ENCODE measurements at places on chromosomes 5 and 9.

DNA sequence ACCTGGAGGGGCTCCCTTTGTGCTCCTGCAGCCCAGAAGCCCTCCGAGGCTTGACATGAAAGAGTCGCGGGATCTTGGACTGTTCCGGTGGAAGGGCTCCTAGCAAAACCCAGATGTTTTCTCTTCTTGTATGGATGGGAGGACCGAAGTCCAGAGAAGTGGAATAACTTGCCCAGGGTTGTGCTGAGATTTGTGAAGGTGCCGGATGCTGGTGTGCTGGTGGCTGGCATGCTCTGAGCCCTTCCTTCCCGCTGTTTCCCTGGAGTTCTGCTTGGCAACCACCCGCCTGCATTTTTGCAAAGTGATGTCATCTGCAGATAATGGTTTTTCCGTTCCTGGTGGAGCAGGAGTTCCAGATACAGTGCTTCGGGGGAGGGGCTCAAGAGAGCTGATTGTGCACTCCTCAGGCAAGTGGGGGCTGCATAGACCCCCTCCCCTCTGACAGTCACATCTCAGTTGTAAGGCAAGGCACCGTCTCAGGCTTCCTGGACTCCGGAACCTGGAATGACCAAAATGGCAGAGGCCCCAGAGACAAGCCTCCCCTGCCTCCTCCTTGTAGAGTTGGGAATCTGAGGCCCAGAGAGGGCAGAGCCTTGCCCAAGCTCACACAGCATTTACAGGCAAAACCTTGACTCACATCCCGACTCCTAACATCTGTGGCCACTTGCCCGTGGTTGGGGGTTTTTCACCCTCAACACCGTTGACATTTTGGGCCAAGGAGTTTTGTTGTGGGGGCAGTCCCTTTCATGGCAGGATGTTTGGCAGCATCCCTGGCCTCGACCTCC is 157.0 kb downstream of the RGS3 start:
- peak; percentile 93 for DNase-seq

DNA sequence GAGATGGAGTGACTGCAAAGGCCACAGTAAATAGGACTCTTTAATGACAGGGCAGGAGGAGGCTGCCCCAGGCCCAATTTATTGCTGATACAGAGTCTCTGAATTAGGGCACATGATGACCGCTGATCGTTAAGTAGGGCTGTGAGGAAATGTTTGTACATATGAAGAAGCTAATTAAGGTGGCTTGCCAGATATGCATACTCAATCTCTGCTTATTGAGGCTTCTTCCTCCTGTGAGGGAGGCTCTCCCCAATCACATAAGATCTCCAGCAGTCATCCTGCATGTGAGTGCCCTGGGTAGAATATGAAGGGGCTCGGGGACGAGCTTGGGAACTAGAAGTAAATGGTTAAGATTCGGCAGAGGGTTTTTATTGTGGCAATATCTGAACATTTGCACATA is 8.2 kb upstream of the CD180 start:
- no peak for DNase-seq

- DNase-seq, result no peak
These were observed 47.6 kb upstream of the RNU6ATAC start for GRCh38 chr9:134211811-134212485.

DNA sequence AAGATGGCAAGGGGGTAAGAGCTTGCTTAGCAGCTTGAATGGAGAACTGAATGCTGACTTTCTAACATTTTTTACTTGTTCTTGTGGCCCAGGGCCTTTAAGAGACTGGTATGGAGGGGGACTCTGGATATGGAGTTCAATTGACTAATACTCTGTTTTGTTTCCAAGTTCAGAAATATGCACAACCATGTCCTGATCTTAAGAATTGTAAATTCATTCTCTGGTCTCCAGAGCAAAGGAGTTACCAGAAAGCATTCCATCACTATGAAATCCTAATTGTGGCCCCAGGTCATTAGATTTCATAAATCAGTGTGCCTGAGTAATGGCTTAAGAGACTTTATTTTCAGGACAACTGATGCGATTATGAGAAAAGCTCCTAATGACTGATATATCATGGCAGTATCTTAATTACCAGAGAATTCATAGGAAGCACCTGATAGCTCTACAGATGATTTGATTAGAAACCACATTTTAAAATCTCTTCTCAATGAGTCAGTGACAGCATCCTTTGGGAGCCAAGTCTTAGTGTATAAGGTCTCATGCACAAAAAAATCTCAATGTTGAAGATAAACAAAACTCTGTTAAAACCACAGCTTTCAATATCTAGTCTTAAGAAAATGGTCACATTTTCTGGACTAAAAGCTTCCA is 613.6 kb upstream of the KLF4 start:
- no peak for DNase-seq

DNA sequence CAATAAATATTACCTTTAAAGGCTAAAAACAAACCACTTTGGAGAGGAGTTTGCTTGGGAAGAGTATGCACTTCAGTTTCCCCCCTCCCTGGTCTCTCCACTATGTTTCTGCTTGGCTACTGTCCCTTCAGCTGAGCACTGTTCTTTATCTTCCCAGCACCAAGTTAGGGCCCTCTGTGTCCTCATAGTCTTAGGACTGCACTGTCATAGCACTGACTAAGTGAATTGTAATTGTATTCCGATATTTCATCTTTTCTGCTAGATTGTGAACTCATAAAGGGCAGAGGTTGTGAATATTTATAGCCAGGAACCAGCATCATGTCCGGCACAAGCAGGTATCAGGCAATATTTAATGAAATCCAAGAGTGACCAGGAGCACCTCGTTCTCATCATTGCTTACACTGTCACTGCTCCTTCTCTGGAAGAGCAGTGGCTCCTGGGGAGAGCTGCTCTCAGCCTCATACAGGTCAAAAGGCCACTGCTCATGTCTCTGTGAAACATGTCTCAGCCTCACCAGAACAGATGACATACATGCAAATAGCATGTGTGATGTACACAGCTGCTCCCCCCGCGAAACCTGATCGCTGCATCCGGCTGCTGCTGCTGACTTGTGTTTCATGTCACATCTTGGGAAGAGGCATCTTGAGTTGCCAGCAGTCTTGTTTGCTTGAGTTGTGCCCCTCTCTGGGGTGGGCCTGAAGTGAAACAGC is 279.7 kb upstream of the MSX2 start:
- no peak for DNase-seq
